Esophagus squamous epithelium (tissue), 5 donors: ENCODE measurements at places on chromosomes 2 and 18.

DNA sequence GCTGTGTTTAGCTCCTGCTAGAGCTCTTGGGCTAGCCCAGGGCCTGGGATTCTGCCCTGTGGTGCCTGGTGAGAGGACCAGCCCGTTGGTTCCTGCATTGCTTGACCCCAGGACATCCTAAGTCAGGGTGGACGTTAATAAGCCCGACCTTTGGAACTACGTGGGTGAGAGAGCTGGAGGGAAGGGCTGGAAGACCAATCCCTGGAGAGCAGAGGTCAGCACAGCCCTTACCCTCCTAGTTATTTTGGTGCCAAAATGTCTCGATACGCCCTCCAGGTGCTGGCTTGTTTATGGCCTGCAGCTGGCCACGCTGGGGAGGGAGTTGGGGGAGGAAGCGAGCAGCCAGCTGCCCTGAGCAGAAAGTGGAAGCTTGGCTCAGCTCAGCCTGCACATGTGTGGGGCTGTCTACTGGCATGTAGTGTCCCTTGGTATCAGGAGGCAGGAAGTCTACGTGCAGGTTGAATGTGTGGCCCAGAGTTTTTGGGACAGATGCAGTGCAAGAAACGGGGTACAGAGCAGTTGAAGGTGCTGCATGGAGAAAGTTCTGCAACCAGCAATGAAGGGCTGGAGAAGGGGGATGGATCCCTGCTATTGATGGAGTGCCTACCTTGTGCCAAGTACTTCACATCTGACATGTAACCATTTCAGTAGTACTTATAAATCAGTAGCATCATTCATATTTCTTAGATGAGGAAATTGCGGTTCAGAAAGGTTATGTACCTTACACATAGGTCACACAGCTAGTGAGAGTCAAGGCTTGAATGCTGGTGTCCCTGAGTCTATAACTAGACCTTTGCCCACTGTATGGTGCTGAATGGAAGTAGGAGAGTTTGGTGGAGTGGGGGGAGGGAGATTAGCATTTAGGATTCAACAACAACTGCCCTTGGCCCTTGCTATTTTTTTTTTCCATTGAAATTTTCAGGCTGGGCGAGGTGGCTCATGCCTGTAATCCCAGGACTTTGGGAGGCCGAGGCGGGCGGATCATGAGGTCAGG, 5.0 kb upstream of the DGKD start:
- DNase-seq: no peak

GRCh38 chr2:237223201-237223861, 137.6 kb downstream of the COPS8 start:
- no peak for DNase-seq

- no peak for DNase-seq
These were observed 25.1 kb upstream of the ALK start for GRCh38 chr2:29946505-29946904.

DNA sequence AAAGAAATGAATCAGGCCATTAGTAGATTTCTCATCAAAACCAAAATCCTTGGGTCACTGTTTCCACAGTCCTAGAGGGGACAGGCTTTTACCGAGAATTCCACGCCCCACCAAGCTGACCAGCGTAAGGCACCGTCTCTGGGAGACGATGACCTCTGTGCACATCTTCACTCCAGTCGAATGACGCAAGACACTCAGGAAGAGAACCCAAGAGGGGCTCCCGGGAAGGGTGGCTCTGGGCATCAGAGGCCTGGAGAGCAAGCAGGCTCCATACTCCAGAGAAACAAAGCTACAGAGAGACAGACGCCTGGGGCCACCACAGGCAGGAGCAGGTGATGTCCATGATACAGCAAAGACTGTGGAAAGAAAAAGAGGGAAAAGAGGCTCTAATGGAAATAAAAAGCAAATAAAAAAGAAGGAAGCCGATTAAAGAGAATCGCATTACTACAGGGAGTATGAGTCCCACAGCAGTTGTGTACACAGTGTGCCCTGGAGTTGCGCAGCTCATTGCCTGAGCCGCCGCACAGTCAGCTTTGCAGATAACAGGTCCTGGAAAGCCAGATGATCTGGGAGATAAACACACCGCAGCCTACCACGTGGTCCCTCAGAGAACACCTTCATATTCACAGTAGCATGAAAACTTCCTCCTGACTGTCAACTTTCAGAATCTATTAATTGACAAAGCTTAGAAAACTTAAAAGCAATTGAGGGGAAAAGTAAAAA, 572.7 kb upstream of the SALL3 start:
- no peak for DNase-seq

DNA sequence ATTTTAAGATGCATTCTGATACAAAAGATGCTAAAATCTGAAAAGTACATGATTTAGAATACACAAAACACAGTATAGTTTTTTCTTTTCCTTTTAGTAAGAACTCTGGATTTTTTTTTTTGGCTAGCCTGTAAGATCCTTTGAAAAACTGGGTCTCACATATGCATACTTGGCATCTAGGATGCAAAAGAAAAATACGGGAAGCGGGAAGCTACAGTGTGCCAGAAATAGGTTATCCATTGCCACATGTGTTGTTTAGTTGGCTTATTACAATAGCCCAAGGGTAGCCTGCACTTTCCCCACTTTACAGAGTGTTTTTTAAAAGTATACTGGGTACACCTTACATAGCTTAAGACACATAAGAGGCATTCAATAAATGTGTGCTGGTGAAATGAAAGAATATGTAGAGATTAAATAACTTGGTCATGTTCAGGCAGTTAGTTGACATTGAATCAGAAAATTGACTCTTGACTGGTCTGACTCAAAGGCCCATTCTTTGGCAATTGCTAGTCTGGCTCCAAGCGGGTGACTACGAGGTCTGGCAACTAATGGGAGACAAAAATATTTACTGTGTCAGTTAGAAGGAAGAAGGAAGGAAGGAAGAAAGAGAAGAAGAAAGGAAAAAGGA, 286.8 kb upstream of the TRIB2 start:
- DNase-seq: no peak
